CD4-positive, alpha-beta T cell treated with Interleukin-12 subunit alpha and Interleukin-12 subunit beta, for 1 hour (primary cell): ENCODE measurements at places on chromosomes 12 and 14.

DNA sequence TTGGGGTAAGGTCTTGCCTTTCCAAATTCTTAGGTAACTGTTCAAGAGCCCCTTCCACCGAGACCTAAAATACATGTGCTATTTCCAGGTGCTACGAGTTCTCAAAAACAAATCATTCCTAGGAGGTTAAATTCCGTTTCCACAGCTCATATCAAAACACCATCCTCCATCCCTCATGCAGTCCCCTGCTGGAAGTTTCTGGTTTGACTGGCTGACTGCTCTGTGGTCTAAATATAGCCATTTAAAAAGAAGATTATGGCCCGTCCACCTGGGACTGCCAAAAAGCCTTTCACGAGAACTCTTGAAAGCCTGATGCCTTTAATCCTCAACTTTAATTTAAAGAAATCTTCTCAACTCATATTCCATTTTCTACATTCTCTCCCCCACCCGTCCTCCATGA is 201.5 kb upstream of the MYL2 start:
- DNase-seq: no peak

- no peak for DNase-seq
Measured at GRCh38 chr12:95003921-95004272, 400 bp upstream of the NDUFA12 start.

- DNase-seq: no peak
Measured at GRCh38 chr12:93153321-93153720, 224.2 kb upstream of the EEA1 start.

DNA sequence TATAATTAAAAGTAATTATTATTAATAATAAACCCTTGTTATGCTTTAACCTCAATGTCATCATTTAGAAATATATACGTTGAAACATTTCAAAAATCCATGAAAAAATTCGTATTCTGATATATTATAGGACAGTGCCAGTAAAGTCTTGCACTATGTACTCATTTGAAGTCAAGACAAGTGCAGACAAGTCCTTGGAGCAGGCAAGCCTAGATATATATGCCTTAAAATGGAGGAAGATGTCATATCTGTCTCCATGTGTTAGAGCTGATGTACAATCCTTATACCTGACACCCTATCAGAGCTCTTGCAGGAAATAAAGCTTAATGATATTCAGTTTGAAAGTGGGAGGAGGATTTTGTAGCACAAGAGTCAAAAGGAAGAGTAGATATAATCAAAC is 310.4 kb downstream of the KCNH5 start:
- no peak for DNase-seq

DNA sequence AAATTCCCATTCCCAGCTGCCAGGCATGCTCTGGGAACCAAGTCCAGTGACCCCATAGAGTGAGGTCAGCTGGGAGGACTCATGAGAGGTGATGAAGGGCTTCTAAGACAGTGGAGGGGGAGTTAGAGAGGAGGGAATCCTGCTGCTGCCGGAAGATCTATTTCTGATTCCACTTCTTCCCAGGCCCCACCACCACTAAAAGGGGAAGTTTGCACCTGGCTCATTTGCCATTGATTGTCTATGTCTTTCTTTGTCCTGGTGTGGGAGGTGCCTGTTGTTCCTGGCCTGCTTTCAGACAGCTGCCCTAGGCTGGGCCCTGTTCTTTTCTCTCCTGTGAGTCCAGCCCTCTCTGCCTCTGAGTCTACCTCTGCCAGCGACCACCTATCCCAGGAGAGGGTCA is 3.0 kb upstream of the KRT6A start:
- DNase-seq: no peak

DNA sequence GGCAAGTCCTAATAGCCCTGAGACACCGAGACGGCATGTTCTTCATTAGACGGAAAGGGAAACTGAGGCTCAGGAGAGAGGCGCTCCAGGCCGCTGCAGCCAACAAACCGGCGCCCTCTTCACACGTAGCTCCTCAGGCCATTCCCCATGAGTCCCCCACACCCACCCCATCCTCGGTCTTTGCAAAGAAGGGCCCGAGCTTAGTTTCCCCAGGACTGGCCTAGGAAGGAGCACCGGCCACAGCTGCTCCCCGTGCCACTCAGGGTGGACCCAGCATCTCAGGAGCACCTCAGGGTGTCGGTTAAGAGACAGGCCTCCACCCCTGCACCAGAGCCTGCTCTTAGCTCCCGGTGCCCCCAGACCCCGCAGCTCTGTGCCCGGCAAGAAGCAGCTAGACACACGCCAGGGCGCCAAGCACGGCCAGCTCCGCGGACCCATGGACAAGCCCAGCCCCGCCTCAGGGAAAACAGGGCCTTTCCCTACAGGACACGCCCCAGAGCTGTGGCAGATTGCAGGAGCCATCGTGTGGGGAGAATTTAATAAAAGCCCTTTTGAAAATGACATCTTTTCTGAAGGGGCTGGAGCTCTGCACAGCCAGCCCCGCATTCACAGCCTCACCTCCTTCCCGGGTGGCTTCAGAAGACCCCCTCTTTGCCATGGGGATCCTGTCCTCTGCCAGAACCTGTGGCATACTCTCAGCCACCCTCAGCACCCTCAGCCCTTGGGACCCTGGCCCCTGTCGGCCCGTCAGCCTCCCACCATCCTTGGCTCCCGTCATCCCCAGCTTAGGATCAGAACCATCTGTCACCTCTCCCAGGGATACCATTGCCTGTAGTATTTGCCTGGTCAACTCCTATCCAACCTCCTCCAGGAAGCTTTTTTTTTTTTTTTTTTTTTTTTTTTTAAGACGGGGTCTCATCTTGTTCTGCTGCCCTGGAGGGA is 59.7 kb downstream of the LGMN start:
- no peak for DNase-seq

DNA sequence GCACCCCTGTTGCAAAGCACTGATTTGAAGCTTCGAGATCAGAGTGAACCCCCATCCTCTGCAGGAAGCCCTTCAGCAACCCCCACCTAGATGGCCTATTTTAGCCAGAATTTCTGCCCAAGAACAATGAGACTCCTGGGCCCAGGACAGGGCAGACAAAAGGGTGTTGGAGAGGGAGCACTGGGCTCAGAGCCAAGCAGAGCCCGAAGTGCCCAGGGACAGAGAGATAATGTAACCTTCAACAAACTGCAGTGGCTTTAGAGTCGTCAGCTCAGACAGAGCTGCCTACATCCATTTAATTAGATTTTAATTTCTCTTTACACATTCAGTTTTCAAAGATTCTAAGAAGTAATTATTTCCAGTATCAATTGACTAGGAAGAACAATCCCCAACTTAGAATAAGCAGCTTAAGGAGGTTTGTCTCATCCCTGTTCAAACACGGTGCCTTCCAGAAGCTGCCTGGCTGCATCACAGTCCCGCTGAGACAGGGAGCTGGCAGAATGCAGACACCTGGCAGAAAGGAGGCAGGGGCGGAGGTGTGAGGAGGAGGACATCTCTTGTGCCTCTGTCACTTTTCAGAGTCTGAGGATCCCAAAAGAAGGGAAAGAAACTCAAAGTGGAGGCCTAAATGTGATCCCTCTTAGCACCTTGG is 504.9 kb upstream of the CCDC196 start:
- DNase-seq: no peak

DNA sequence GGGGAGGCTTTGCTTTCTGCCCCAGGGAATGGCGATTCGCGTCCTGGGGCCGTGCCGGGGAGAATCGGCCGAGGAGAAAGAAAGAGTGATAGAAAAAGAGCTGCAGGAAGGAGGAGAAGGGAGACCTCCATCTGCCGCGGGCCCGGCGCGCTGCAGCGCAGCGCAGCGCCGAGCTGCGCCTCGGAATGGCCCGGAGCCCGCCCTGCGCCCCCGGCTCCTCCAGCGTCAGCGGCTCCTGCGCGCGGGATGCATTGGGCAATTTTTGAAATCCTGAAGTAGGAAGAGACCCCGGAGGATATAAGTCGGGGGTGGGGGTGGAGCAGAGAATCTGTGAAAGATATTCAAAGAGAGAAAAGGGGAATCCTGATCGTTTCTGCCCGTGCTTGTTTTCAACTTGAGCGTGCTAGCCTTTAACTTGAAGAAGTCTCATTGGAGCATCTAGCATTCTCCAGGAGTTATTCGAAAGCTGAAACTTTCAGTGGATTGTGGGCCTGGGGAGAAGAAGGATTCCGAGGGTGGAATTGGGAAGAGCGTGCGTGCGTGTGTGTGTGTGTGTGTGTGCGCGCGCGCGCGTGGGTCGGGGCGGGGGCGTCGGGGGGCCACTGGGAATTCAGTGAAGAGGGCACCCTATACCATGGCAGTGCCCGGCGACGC is 441 bp downstream of the PDE3A start:
- DNase-seq: no peak

GRCh38 chr14:76975051-76975450 is 53.5 kb downstream of the IRF2BPL start:
- no peak for DNase-seq

- no peak for DNase-seq
Measured at GRCh38 chr12:22670762-22671161, 45.8 kb downstream of the ETNK1 start.

GRCh38 chr12:15684896-15685658 is 104.1 kb downstream of the EPS8 start:
- no peak for DNase-seq
